ENCODE measurements at places on chromosomes 2 and 18.

GRCh38 chr18:3384664-3385563 is 65.1 kb upstream of the TGIF1 start:
- no peak for DNase-seq

DNA sequence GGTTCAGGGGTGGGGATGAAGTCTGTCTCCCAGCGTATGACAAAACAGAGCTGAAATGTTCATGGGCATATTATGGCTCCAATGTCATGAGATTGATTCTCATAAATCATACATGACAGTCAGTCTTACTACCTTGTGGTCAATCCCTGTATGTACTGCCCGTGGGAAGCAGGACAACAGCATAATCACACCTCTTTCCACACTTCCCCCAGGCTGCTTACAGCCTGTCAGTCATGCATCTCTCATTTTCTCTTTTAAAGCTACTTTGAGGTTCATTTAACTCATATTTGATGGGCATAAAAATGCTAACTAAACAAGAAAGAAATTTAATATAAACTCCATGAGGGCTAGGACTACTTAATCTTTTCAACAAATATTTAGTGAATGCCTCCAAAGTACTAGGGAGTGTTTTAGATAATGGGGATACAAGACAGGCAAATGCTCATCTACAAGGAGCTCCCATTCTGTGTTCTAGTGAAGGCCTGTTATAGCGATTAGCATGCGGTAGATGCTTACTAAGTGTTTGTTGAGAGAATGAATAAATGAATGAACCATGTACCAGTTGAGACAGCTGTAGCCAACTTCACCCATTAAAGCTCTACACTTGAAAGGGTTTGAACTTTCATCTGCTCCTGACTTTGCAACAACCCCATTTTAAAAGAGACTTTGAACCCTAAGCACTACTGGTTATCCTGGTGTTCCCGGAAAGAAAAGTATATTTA is 89.1 kb downstream of the ALPK2 start:
- no peak for DNase-seq

- no peak for DNase-seq
Measured at GRCh38 chr2:202679980-202680379, 45.2 kb downstream of the FAM117B start.

DNA sequence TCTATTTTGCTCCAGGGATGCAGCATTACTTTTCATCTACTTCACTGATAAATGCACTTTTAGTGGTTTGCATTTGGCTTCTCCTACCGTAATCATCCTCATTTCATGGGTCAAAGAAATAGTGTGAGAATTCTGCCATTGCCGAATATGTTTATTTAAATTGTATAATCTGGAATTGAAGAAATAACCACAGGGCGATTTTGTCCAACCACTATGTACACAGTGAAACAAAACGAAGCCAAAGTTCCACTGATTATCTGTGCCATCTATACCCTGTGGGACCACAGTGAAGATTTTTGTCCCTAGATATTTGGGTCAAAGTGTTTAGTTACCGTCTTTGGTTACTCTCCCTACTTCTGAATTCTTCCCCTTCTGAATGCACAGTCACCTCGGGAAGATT is 888.6 kb upstream of the NRXN1 start:
- DNase-seq = no peak

DNA sequence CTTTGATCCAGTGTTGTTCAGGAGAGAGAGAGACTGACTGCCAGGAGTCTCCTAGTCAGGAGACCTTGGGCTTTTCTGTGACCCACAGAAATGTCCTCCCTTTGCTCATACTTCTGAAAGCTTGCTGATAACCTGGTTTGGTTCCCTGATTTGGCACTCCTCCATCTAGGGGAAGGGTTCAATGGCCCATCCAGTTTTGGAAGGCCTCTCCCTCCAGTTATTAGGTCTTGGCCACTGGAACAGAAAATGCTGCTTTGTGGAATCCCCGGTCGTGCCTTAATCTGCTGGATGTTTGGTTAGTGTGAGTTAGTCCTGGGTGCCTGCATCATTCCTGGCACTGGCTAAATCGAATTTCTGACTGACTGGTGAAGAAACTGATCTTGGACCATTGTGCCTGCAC is 35.7 kb downstream of the KDM3A start:
- no peak for DNase-seq

GRCh38 chr2:234770031-234770506 is 181.7 kb upstream of the SH3BP4 start:
- peak; percentile 49 for DNase-seq

- DNase-seq = peak; percentile 96
Measured at GRCh38 chr2:218745559-218746469, 35.2 kb downstream of the TTLL4 start.

Measured in nucleus accumbens (tissue), 56 donors.